NCI-H774 (cell line): ENCODE measurements at places on chromosomes 2 and 18.
A peak's percentile ranks its signal among the peaks of the same experiment; 100 is the strongest.

DNA sequence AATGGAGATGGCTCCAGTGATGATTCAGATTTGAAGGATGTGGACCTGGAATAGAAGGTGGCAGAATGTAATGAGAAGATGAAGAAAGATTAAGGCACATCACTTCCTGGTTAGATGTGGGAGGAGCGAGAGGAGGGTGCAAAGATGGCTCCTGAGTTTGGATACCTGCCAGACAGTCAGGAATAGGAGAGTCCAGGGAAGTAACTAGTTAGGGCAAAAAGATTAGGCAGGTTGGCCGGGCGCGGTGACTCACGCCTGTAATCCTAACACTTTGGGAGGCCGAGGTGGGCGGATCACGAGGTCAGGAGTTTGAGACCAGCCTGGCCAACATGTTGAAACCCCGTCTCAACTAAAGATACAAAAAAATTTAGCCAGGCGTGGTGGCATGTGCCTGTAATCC, 5.6 kb downstream of the C2orf74 start:
- DNase-seq, result no peak

DNA sequence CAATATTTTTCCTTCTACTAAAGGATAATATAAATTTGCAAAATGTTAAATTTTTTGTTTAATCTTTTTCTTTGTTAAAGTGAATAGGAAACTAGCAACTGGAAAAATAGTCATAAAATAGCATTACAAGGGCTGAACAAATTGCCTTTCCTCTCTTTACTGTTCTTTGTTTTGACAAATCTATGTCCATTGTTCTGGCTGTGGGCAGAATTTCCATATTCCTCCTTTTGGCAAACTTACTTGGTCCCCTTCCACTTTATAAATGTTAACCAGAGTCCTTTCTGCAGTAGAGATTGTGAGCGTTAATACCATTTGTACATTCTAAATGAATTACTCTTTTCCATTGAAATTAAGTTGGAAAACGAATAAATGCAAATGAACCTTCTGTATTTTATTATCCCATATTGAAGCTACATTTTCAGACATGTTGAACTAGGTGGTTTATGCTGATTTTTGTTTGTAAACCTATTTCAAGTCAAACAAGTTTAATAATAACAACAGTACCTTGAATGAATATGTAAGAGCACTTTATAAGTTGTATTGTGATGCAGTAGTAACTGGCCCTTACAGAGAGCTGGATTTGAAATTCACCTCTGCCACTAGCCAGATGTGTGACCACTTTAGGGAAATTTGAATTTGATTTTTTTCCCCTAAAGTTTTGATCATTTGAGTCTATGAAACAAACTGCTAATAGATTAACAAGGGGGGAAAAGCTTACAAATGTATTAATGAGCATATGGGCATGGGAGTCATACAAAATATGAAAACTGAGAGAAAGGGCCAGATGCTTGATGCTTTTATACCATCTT, 3.3 kb downstream of the RNF125 start:
- no peak for DNase-seq

DNA sequence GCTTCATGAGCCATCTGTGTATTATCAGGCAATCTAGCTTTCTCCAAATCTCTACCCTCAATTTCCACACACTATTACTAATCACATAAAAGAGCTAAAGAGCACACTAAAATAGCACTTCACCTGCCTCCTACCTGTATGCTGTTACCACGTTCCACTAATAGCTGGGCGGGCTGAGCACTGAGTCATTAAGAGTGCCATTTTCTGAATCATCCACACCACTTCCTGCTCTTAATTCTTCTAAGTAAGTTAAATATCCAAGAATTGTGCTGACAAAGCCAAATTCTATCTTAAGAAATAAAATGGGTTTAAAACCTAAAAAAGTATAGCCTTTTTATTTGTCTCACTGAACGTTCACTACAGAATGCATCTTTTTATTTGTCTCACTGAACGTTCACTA, 35.7 kb downstream of the NOL10 start:
- DNase-seq, result peak; percentile 45

- DNase-seq, result no peak
Observed at GRCh38 chr2:167057446-167057845, 169.2 kb downstream of the XIRP2 start.

GRCh38 chr2:36711741-36712314, 15.3 kb downstream of the VIT start:
- DNase-seq, result peak; percentile 2

GRCh38 chr2:64819774-64820688, 166.3 kb upstream of the SERTAD2 start:
- no peak for DNase-seq

- DNase-seq, result no peak
Observed at GRCh38 chr2:174376967-174377366, 18.6 kb upstream of the SCRN3 start.

DNA sequence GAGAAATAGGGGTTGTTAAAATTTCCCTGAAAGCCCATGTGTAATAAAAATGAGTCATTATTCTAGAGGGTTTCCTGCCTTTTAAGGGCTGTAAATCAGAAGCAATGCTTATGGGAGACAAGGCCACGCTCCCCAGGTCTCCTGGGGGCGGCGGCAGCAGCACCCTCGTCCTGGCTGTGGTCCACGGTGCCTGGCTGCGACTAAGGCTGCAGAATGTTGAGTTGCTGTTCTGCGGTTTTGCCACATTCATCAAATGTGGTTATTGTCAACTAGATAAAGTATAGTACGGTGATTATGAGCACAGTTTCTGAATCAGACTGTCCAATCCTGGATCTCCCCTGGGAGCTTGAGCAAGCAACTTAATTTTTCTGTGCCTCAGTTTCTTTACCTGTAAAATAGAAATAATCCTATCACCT, 11.9 kb upstream of the AGFG1 start:
- no peak for DNase-seq

GRCh38 chr18:2985628-2986027, 27.3 kb downstream of the LPIN2 start:
- no peak for DNase-seq

GRCh38 chr18:37900326-37900725, 334.7 kb upstream of the CELF4 start:
- DNase-seq, result no peak

DNA sequence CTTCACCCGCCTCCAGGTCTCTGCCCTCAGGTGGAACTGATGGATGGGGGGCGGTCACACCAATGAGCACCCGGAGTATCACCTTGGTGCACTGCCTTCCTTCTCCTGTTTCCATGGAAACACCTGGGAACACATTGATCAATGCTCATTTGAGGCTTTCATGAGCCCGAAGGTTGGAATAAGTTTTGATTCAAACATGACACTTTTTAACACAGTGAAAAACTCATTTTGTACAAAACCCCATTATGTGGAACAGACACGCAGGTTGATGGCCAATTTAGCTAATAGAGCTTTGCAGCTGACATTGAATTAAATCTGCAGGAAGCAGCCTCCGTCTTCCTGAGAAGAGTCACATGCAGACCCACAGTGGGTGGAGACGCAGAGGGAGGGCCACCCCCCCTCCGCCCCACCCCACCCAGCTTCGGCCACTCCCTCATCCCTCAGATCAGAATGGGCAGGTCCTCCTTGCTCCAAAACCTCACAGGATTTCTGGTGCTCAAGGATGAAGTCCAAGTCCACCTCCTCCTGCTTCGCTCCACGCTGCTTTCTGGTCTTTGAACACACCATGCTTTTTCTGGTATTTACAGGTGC, 96.0 kb upstream of the MYCN start:
- DNase-seq, result no peak

DNA sequence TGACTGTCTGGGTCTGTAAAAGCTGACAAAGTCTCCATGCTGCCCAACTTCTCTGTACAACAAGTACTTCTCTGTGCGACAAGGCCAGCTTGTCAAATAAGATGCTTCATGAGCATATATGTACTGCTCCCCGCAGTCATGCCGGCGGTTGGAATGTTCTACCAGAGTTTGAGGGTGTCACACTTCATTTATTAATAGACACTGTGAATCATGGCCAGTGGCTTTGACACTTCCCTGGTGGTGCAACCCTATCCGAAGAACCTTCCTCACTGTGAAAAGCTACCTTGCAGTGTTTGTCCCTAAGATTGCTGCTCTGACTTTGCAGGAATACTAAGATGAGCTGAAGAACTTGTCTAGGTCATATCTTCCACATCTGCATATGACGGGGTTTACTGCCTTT, 120.9 kb upstream of the NRP2 start:
- no peak for DNase-seq

DNA sequence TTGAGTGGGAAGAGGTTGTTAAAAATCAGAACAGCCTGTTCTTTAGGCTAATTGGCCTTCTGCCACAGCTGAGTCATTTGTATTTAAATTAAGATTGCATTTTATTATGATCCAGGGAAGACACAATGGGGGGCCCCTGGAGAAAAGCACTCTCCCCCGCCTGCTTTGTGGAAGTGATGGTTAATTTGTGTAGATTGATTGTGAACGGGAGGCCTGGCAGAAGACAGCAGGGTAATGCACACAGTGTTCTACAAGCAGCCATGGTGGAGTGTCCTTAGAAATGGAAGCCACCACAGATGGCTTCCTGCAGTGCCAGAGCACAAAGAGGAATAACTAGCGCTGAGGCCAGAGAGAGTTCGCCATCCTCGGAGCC, 19.6 kb downstream of the RAMP1 start:
- DNase-seq, result no peak

DNA sequence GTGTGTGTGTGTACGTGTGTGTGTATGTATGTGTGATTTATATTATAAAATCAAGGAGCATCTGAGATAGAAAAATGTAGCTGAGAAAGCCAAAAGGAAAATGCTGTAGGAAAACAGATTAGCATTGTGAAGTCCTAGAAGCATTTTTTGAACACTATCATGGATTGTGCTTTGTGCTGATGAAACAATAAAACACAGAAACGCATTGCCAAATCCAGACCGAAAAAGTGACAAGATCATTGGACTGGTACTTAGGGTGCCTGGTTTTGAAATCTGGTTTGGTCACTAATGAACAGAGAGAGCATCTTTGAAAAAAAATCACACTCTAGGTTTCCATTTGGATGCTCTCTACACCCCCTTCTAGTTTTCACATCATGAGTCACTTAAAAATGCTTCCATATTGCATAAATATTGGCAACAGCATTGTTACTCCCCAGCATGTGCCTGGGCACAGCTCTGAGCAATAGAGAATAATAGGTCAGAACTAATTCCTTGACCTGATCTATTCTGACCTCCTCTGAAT, 214.6 kb upstream of the LRRTM1 start:
- DNase-seq, result no peak

GRCh38 chr18:58100154-58100553, 56.1 kb downstream of the NEDD4L start:
- no peak for DNase-seq
